ENCODE measurements at places on chromosomes 7 and 10.

DNA sequence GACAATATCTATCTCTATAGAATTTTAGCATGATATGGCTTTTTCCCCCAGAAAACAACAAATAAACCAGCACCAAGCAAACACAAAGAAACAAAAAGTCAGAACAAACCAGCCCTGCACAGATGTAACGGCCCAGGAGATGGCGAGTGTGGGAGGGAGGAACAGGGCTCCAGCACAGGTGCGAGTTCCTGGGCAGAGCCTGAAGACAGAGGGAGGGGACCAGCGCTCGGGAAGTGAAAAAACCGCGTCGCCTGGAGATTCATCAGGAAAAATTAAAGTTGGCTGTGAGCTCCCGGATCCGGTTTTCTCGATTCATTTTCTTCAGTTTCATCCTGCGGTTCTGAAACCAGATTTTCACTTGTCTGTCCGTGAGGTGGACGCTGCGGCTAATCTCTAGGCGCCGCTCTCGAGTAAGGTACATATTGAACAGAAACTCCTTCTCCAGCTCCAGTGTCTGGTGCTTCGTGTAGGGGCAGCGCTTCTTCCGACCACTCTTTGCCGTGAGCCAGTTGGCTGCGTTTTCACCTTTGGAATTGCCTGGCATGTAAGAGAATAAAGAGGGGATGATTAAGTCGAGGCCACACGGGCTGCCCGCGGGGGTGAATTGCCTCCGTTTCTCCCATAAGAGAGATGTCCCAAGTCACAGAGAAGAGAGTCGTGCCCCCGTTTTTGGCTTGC lies 2.3 kb downstream of the HOXA10 start:
- peak; percentile 50 for DNase-seq

- DNase-seq, result no peak
Measured at GRCh38 chr7:78148166-78148894, 349.8 kb downstream of the PHTF2 start.

DNA sequence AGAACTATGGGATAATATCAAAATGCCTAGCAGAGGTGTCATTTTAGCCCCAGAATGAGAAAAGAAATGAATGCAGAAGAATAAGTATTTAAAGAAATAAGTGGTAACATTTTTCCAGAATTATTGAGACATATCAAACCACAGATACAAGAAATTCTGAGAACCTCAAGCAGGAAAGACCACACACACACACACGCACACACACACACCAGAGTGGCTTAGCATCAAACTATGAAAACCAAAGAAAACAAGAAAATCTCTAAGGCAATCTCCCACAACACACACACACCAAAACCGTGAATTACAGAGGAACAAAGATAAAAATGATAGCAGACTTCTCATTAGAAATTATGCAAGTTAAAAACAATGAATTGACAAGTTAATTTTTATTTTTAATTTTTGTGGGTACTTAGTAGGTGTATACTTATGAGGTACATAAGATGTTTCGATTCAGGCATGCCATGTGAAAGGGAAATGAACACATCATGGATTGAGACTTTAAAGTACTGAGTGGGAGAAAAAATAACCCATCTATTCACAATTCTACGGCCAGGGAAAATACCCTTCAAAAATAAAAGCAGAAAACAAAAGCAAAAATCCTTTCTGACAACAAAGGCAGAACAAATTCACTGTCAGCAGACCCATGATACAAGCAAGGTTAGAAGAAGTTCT lies 14.6 kb downstream of the PPIF start:
- no peak for DNase-seq

GRCh38 chr10:32893434-32893833 lies 64.6 kb downstream of the ITGB1 start:
- DNase-seq, result peak; percentile 52

GRCh38 chr10:125056161-125057132 lies 103.9 kb downstream of the CTBP2 start:
- peak; percentile 25 for DNase-seq

DNA sequence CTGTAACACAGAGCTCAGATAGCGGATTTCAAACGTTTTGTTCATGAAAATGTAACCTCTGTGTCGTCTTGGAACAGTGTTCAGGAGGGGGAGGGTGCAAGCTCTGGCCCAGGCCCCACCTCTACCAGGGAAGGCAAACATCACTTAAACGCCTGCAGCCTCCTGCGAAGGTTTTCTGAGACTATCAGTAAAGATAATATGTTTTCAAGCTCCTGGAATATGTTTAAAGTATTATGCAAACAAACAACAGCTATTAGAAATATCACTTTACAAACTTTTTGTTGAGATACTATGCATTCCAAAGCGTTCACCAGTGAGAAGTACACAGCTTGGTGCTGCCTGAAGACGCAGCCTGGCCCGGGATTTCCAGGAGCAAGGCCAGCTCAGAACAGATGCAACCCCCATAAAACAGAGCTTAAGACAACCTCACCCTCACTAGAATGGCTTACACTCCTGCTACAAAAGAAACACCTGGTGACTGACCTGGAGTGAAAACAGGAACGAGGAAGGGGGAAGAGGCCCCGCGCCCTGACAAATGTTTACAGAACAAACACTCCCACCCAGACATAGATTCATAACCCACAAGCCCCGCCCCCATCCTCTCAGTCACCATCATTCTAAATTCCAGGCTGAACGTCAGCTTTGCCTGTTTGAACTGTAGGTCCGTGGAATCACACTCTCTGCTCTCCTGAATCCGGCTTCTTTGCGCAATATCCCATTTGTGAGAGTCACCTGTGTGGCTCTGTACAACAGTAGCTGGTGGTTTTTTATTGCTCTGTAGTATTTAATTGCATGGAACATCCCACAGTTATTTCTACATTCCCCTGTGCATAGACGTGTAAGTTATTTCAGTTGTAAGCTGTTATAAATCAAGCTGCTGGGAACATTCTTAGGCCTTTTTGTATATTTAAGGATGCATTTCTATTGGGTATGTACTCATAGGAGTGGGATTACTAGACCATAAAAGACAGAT lies 155.0 kb downstream of the PTPRN2 start:
- no peak for DNase-seq

DNA sequence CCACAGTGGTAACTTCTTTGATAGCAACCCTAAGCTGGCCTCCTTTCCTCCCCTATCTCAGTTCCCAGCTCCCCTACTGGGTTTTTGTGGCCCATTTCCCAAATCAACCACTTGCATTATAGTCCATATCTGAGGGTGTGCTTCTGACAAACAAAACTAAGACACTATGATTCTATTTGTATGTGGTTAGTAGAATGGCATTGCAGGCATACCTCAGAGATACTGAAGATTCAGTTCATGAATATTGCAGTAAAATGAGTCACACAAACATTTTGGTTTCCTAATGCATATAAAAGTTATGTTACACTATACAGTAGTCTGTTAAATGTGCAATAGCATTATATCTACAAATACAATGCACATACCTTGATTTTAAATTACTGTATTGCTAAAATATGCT lies 15.4 kb upstream of the TMEM243 start:
- no peak for DNase-seq

DNA sequence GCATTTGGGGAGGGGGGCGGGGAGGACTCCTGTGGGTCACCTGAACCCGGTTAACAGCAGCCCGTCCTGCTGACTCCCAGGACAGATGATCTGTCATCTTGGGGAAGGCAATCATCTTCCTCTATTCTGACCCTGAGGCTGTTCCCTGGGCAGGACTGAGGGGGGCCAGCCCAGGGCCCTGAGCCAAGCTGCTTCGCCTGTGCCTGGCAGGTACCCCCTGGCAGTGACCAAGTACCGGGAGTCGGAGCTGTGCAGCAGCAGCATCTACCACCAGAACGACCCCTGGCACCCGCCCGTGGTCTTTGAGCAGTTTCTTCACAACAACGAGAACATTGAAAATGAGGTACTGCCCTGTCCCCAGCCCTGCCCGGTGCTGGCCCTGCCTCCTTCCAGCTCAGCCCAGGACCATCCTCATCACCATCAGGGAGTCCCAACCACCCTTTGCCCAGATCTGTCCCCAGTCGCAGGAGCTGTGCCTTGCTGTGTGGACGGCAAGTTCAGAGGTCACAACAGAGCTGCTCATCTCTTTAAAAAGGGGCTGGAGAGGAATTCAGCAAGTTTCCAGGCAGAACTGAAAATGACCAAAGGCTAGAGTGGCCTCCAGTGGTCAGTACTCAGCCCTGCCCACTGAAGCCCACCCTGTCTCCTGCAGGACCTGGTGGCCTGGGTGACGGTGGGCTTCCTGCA lies 8.1 kb downstream of the AOC1 start:
- DNase-seq, result peak; percentile 38

- DNase-seq, result no peak
Measured at GRCh38 chr7:89771003-89771636, 383.1 kb upstream of the STEAP1 start.

DNA sequence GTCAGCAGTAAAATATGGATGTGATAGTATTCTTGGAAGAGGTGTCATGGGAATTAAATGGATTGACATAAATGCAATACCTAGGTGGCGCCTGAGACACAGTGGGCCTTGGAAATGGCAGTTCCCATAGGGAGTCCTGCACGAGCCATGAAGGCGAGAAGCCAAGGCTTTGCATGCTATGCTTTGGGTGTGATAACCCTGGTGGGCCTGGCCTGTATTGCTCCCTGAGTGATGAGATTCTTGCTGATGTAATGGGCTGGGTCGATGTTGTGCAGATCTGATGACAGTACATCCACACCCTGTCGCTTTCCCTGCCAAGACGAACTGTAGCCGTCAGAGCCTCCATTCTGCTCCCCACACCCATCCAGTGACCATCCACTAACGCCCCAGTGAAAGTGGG lies 46.4 kb downstream of the CREB5 start:
- DNase-seq, result no peak

GRCh38 chr7:2060701-2061100 lies 172.0 kb downstream of the MAD1L1 start:
- DNase-seq, result no peak

- no peak for DNase-seq
Measured at GRCh38 chr7:142859829-142860228, 5.0 kb downstream of the EPHB6 start.

DNA sequence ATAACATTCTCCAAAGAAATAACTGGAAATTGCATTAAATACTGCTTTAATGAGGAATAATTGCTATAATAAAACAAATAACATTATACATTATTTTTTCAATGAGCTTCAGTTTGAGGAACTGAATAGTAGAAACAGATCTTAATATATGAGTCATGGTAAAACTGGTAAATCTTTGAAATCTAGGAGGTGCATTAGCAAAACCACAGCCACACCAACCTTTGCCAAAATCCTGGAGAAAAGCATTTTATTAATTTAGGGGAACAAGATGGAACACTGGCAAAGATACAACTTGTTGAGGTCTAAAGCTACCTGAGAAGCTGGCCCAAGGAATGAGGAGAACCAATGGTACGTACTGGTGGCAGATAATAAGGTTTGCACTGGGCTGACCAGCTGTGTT lies 5.4 kb upstream of the ASL start:
- DNase-seq, result no peak

DNA sequence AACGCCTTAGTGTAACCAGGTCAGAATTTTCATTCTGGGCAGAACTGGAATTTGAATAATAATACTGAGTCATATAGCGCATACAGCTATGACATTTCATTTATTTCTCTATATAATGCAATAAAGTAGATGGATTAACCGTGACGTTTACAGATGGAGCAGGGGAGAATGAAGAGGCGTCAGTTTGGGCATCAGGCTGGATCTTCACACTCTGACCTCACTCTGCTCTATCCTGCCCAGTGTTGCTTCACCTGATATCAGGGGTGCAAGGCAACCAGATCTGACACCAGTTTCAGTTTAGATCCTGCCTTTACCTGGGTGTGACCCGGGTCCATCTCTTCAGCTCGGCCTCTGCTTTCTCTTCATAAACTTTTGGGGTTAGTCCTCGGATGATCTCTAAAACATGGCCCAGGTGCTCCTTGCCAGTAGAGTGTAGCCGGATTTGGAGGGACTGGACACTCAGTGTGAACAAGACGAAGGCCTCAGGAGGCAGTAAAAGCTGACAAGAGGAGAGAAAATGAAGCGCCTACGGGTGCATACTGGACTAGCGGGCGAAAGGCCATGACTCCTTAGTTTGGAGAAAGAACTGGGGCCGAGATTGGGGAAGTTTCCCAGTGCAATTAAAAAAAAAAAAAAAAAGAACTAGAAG lies 1.4 kb upstream of the ZYX start:
- DNase-seq, result no peak

DNA sequence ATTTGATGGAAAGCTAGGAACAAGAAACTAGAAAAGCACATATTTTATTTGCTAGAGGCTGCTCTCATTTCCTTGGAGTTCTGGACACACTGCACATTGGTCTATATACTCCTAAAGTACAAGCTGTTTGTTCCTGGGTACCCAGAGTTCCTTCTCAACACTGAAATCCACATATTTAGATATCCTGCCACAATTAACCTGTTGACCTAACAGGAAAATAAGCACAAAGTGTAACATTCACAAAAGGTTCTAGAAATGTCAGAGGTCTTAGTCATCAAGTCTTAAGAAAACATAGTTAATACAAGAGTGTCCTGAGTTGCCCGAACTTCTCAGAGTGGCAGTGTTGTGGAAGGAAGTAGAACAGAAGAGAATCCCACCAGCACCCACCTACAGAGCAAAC lies 115.6 kb downstream of the ELMO1 start:
- no peak for DNase-seq

DNA sequence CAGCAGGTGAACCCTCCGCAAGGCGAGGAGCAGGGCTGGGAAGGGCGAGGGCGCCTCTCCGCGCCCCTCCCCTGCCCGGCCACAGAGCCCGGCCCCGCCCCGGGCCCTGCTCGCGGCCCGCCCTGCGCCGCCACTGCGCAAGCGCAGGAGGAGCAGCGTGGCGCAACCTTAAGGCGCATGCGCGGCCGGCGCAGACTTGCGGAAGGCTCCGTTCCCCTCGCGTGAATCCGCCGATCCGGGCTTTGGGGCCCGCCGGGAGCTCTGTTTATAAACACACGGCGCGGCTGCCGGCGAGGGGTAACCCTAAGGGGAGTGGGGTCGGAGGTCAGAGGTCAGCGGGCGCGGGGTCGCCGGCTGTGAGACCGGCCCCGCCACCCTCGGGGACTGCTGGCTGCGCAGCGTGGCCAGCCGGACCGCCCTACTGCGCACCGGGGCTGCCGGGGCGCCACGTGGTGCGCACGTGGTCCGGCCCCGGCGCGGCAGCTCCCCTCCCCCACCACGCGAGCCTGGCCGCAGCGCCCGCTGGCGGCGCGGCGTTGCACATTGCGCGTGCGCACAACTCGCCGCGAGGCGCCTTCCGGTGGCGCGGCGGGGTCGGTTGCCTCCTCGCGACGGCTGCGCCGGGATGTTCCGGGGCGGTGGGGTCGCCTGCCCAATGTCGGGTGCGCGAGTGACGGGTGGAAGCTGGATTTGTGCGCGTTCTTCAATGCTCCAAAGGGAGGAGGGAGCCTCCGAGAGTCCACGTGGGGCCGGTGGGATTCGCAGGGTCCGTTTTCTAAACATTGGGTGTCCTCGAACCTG lies 40.2 kb upstream of the FOXK1 start:
- peak; percentile 98 for DNase-seq

DNA sequence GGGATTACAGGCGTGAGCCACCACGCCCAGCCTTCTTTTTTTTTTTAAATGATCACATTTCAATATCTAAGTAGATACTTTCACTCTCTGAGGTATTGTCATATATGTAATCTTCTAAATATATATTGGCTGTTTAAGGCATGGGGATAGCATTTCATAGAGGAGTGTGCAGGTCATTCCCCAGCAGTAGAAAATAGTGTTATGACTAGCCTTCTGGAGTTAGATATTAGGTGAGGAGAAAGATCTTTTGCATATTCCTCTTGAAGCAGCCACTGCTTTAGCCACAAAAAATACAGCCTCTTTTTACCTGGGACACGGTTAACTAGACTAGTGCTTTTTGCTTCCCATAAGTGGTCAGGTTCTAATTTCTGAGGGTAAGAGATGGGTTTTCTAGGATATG lies 28.9 kb downstream of the ADD3 start:
- no peak for DNase-seq

Measured in neural progenitor cell (in vitro differentiated cells).